ENCODE measurements at places on chromosomes 11 and 22. TPM values are rescaled to one million over a fixed set of nuclear protein-coding genes. Genes with fewer than 3 reads are reported as not detected.

DNA sequence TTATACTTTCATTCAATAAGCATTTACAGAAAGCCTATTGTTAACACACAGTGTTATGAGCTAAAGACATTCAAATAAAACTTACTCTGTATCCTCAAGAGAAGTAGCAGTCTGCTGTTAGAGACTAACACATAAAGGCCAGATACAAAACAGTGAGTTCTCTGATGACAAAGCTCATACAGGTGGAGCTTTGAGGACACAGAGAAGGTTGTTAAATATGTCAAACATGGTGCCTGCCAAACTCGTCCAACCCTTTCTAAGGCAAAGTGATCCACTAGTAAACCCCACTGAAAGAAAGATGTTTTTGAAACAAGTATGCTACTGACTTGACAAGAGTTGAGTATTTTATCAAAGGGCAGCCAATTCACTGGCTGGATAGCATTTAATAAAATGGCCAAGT, 70.1 kb downstream of the C2CD3 start:
- no peaks in the 10 kb centered on the region for H3K27me3 ChIP-seq
- no peak overlapping the region for H3K27ac ChIP-seq
- no peak overlapping the region for H3K4me3 ChIP-seq
- H3K36me3 ChIP-seq: peaks cover 15% of the 10 kb centered on the region

GRCh38 chr22:30714062-30714461, 19.4 kb downstream of the OSBP2 start:
- no peaks in the 10 kb centered on the region for H3K27me3 ChIP-seq
- no peak overlapping the region for H3K27ac ChIP-seq
- no peaks in the 10 kb centered on the region for H3K4me1 ChIP-seq

GRCh38 chr11:40133498-40133897, 1326.0 kb downstream of the LRRC4C start:
- no peak overlapping the region for H3K4me3 ChIP-seq
- no peaks in the 10 kb centered on the region for H3K4me1 ChIP-seq
- no peaks in the 10 kb centered on the region for H3K27me3 ChIP-seq
- no peaks in the 10 kb centered on the region for H3K36me3 ChIP-seq

GRCh38 chr11:70747921-70748320, 349.6 kb downstream of the CTTN start:
- no peak overlapping the region for H3K27ac ChIP-seq
- H3K4me3 ChIP-seq: no peak overlapping the region
- no peaks in the 10 kb centered on the region for H3K36me3 ChIP-seq
- H3K4me1 ChIP-seq: no peaks in the 10 kb centered on the region
- peaks cover 28% of the 10 kb centered on the region for H3K27me3 ChIP-seq

DNA sequence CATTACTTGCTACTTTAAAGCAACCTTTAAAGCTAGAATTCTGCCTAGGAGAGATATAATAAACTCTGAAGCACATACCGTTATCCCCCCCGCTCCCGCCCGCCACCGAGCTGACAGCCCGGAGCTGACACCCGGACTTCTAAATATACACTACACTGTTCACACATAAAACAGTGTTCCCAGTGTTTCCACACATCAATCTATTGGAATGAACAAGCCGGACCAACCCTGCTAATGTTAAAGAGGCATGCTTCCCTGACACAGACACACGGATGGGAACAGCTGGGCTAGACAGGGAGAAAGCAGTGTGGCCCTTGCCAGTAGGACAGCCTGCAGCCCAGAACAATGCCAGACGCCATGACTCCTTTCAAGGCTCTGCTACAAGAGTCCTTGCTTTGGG, 108.4 kb upstream of the CSNK2A3 start:
- no peak overlapping the region for H3K4me3 ChIP-seq
- peaks cover 53% of the 10 kb centered on the region for H3K4me1 ChIP-seq
- no peaks in the 10 kb centered on the region for H3K36me3 ChIP-seq
- H3K27ac ChIP-seq: peak overlapping the region; percentile 62
- no peak for DNase-seq

- H3K36me3 ChIP-seq: no peaks in the 10 kb centered on the region
- H3K4me3 ChIP-seq: no peak overlapping the region
- H3K27ac ChIP-seq: no peak overlapping the region
- no peaks in the 10 kb centered on the region for H3K4me1 ChIP-seq
- peak; percentile 86 for DNase-seq
Measured at GRCh38 chr22:39003165-39003638, 10.9 kb upstream of the APOBEC3C start.

- H3K36me3 ChIP-seq: no peaks in the 10 kb centered on the region
- no peak overlapping the region for H3K4me3 ChIP-seq
- DNase-seq: peak; percentile 30
- no peak overlapping the region for H3K27ac ChIP-seq
- no peaks in the 10 kb centered on the region for H3K27me3 ChIP-seq
Measured at GRCh38 chr11:60869451-60869825, 2.1 kb downstream of the ZP1 start.

DNA sequence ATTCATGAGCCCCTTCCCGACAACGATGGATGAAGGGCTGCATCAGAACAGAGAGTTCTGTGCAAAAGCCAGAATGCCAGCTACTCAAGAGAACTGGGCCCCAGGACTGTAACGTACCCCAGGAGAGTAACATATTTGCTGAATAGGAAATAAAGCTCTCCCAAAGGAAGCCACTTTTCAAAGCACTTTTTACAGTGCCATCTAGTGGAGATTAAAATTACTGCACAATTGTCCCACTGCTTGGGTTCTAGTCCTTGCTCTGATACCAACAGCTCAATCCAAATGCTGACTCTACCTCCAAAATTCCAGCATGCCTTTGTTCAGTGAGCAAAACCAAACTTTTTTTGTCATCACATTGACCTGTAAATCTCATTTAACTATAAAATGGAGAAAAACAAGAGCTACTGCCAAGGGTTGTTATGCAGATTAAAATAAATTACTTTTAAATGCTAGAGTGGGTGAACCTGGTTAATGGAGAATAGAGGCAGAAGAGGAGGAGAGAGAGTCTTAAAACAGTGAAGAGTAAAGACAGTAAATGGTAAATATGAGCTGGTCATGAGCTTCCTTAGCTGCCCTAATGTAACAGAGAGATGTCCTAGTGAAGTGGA, 87.6 kb upstream of the FSHB start:
- H3K4me3 ChIP-seq: no peak overlapping the region
- no peaks in the 10 kb centered on the region for H3K36me3 ChIP-seq
- no peaks in the 10 kb centered on the region for H3K27me3 ChIP-seq

Gene PHETA2
- 16.6 TPM for total RNA-seq
